ENCODE measurements at places on chromosomes 6 and 20. TPM values are rescaled to one million over a fixed set of nuclear protein-coding genes. Genes with fewer than 3 reads are reported as not detected.

RGS17 gene
- total RNA-seq = not detected

GRCh38 chr6:3324262-3324942, 65.7 kb downstream of the PSMG4 start:
- no peak for DNase-seq

C6orf15 gene
- not detected for total RNA-seq

DNA sequence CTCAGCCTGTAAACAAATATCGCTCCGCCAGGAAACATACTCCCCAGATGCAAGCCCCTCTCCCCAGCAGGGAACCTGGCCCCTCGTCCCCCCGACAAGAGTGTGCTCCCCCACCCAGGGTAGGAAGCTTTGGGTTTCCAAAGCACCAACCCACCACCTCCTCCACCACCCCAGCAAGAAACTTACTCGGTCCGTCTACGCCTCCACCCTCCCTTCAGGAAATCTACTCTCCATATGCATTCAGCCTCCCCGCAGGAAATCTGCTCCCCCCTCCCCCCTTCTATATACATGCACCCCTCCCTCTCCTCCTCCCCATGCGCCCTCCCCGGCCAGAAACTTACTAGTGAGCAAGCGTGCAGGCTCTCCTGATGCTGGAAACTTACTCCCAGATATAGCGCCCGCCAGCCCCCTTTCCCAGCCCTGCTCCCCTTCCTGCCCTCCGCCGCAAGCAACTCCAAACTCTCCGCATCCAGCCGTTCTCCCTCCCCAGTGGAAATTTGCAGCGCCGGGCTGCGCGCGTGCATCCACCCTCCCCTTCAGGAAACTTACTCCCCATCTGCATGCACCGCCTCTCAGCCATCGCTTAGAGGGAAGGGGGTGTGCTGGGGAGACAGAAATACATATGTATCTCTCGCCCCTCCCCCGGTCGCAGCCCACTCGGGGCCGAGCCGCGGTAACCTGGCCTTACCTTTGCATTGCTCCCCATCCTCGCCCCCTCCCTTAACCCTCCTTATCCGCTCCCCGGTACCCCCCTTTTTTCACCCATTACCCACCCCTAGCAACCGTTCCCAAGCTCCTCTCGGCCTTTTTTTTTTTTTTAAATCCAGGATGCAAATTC, at the start of gene TRERF1:
TRERF1 (minus strand) TSS at position 594 of the 838 bp plus-strand sequence. CDS start 182,336 bp downstream, outside the sequence.
- DNase-seq = peak; percentile 71

GRCh38 chr20:43293068-43293786, 103.5 kb upstream of the PTPRT start:
- no peak for DNase-seq

DNA sequence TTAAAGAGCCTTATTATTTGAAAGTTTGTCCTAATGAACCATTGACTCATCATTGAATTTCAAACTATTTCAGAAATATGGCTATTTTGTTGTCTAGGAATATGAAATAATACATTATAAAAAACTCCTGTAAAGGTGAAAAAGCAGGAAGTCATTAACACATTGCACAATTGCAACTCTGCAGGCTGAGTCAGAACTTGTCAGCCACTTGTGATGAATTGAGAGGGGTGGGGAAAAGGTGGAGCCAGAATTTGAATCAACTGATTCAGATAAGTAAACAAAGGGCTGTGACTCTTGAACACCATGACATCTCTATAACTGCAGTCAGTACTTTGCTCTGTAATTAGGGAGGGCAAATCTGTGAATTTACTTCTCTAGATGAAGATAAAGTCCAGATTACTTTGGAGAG, 6.0 kb downstream of the C6orf141 start:
- no peak for DNase-seq

SSTR4 gene
- total RNA-seq = not detected

HLA-DRB5 gene
- total RNA-seq = 0.26 TPM

DNA sequence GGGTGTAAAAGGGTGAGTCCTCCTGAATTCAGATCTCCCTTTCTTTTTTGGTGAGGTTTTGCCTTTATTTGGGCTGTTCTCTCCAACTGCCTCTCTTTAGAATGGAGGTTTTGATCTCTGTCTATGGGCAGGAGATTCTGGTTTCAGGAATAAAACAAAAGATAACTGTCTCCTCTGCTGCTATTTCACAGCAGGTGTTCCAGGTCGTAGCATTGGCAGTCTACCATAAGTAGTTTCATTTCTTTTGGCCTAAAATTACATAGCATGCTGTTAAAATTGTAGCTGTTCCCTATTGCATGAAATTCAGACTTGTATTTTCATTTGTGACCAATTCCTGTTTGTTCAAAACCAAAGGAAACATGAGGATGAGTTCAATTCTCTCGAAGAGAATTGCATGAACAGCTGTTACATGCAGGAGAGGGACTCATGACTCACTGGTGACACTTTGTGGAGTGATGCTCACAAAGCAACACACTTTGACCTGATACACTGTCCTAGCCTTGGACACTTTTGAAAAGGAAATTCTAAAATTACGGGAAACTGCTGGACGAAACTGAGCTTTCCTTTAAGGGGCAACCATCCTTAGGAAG, 76.8 kb upstream of the SIRPG start:
- DNase-seq = no peak
